ENCODE measurements at places on chromosomes 7 and 10. TPM values are rescaled to one million over a fixed set of nuclear protein-coding genes. Genes with fewer than 3 reads are reported as not detected.

Gene A1CF
- not detected for total RNA-seq

Gene HGF
- total RNA-seq, result 194 TPM

Gene DDX50
- total RNA-seq, result 52.6 TPM

Gene PLPP4
- total RNA-seq, result not detected
